Stimulated activated CD4-positive, alpha-beta T cell treated with anti-CD3 and anti-CD28 coated beads, Interleukin-12 subunit alpha, Interleukin-12 subunit beta, amount 100 ng/mL, for 24 hours (primary cell): ENCODE measurements at places on chromosomes 11 and 22.

DNA sequence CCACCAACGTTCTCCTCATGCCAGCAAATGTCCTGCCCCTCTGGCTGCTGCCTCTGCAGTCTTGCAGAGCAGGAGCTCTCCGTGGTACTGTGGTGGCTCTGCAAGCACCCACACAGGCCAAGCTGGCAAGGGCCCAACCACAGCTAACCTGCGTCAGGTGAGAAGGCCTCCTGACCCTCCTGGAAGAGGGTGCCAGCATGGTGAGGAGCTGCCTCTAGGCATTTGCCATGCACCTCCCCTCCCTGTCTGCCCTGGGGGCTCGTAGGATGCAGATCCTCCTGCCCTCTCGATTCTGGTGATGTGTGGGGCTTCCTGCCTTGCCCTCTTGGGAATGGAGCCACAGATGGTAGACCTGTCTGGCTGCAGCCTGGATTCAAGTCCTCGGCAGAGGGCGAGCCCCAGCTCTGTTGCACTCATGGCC is 1408.8 kb downstream of the TBC1D22A start:
- no peak for DNase-seq

GRCh38 chr22:26825960-26826935 is 168.9 kb downstream of the MIAT start:
- DNase-seq: no peak

GRCh38 chr11:20739577-20739976 is 70.2 kb downstream of the NELL1 start:
- DNase-seq: no peak

GRCh38 chr11:107619926-107620325 is 29.0 kb downstream of the ELMOD1 start:
- DNase-seq: no peak

- no peak for DNase-seq
Observed at GRCh38 chr11:128424851-128425285, 162.5 kb downstream of the ETS1 start.

DNA sequence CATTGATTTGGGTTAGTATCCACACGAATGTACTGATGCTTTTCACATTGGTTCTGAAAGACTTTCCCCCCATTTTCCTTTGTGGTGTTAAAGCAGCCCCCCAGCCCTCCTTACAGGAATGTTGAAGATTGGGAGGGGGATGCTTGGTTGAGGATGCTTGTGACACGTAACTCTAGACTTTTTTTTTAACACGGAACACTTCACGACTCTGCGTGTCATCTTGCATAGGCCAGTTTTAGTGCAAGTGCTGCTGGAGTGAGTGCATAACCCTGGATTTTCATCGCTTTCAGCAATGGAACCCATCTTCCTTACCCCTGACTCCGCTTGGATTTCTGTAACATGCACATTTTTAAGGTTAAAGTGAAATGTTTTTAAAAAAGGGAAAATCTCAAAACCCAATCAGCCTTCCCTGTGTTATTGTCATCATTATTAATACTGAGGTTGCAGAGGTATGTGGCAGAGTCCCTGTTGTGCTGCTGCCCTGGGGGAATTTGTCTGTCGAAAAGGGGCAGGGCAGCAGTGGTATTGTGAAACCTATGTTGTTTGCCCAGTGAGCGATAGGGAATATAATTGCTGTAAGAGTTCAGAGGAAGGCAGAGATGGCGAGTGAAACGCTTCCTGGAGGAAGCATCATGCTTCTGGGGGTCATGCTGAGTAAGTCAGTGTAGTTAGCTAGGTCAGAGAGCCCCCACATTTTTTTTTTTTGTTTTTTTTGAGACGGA is 12.1 kb downstream of the CECR2 start:
- no peak for DNase-seq

GRCh38 chr22:33806191-33806590 is 114.1 kb downstream of the LARGE1 start:
- DNase-seq: no peak

DNA sequence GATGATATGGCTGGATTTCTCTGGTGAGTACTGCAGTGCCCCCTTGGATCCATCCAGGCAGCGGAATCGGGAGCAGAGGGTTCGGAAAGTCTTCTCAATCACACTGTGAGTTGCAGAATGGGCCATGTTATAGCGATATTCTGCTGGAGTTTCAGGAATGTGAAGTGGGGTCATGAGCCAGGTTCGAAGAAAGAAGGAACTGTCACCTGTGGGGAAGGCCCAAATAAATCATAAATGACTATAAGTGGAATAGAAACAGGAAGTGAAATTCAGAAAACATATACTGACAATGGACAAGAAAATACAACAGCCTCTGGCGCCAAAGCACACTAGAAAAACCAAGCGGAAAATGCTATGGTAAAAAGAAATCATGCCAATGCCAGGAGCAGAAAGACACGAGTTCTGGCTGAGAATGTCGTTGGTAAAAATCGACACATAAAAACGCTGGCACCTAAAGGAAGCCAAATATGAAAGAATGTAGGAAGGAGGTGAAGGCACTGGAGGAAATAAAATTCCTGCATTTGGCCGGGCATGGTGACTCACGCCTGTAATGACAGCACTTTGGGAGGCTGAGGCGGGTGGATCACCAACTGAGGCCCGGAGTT is 10.0 kb upstream of the AMBRA1 start:
- DNase-seq: no peak

- no peak for DNase-seq
Observed at GRCh38 chr22:41505511-41506220, 36.7 kb downstream of the ACO2 start.

DNA sequence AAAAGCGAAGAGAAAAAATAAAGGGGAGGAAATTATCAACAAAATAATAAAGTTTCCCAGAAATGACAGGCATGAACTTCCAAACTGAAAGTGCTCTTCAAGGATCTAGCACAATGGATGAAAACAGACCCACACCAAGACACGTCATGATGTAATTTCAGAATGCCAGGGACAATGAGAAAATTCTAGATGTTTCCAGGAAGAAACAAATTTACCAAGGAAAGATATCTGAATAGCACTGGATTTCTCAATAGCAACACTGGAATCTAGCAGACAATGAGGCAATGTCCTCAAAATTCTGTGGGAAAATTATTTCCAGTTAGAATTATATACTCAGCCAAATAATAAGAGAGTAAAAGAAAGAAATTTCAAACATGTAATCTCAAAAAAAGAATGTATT is 46.0 kb downstream of the DENND5A start:
- no peak for DNase-seq

- no peak for DNase-seq
Observed at GRCh38 chr11:77027275-77027674, 6.9 kb upstream of the B3GNT6 start.

DNA sequence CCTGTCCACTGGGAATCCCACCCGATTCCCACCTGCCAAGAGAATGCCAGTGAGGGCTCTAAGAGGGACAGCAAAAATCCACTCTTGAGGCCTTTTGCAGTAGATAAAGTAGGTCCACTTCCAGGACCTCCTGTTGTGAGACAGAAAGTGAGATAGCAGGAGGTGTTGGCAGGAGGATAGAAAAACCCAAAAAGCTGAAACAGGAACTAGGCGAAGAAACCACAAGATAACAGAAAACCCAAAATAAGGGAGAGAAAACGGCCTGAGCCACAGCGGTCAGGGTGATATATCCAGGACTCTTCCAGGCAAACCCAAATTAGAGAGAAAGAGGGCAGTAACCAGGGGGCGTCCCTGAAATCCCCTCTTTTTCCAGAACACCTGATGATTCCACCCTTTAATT is 79.7 kb upstream of the LINC01488 start:
- DNase-seq: no peak

DNA sequence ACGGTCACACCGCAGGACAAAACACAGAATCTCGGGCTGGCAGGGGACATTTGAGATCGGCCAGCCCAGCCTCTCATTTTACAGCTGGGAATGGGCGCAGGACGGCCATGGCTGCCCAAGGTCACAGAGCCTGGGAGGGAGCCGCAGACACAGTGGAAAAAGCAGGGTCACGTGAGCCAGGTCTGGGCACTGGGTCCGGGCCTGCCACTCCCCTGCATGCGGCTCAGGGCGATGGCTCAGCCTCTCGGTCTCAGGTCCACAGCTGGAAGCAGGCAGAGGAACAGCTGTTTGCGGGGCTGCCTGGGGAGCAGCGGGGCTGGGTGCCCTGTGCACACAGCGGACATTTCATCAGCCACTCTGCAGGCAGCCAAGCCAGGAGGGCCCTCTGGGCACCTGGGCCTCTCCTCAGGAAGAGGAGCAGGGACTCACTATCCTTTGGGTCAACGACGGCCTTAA is 10.4 kb upstream of the PPARA start:
- no peak for DNase-seq

GRCh38 chr11:134539285-134539684 is 127.2 kb upstream of the B3GAT1 start:
- DNase-seq: no peak

DNA sequence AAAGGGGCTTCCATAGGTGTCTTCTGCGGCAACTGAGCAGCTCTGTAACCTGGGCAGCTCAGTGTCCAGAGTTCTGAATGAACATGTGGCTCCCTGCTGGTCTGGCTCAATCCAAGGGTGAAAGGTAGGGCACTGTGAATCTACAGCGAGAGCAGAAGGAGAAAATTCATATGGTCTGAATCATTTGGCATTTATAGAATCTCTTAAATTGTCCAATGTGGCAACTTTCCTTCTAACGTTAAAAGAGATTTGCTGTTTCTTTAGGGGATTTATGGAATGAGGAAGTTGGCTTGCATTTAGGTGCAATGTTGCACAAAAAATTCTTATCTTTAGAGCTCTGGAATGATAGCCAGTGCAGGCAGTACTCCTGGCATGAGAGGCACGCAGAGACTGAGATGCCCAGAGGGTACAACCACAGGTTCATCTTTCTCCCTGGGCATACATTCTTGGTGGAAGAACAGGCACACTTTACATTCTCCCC is 17.0 kb downstream of the ATXN10 start:
- DNase-seq: no peak

- no peak for DNase-seq
Observed at GRCh38 chr11:297051-297585, 2.2 kb downstream of the IFITM5 start.

GRCh38 chr11:33893711-33894397 is 2.0 kb upstream of the LMO2 start:
- peak; percentile 68 for DNase-seq

GRCh38 chr11:78821371-78822306 is 247.0 kb upstream of the NARS2 start:
- DNase-seq: no peak

GRCh38 chr11:64286801-64287159 is 1.1 kb downstream of the GPR137 start:
- no peak for DNase-seq

GRCh38 chr22:23531283-23531956 is 48.7 kb downstream of the IGLL1 start:
- DNase-seq: no peak

- no peak for DNase-seq
Observed at GRCh38 chr11:13073119-13073981, 64.2 kb downstream of the RASSF10 start.

DNA sequence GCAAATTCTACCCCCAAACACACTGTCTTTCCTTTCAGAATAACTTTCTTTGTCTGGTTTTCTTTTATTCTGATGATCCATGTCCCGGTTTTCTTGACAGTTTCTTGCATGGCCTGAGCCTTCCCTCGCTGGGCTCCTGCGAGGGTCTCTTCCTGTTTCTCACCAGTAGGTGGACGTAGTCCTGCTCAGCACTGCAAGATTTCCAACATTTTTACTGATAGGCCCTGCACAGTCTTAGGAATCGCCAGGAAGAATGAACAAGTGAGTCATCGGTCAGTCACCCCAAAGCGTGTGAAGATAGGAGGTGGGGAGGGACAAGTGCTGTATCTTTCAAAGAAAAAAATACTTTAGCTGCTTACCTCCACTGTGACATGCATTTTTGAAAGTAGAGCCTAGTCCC is 16.9 kb upstream of the KIRREL3 start:
- no peak for DNase-seq

GRCh38 chr11:39102236-39102635 is 2357.2 kb downstream of the LRRC4C start:
- no peak for DNase-seq

GRCh38 chr22:24418786-24419474 is 8.5 kb upstream of the ADORA2A start:
- no peak for DNase-seq

- no peak for DNase-seq
Observed at GRCh38 chr22:35335936-35336781, 36.5 kb downstream of the TOM1 start.
